ENCODE measurements at places on chromosomes 3 and 15.
A peak's percentile ranks its signal among the peaks of the same experiment; 100 is the strongest.

DNA sequence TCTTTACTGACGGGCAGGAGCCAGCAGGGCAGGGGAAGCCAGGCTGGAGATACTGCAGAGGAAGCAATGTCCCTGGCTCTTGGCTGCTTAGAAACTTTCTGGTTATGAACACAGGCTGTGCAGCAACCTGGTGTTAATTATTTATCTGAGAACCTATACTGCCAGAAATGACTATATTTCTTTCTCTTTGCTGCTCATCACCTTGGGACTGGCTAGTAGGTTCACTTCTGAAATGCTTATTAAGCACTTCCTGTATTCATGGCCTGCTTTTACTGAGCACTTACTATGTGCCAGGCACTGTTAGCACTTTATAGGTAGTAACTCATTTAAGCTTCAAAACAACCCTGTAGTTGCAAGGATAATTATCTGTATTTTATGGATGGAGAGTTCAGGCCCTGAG lies 57.6 kb downstream of the RAB11A start:
- no peak for DNase-seq

- no peak for DNase-seq
Measured at GRCh38 chr3:108472001-108472591, 38.3 kb downstream of the MYH15 start.

- DNase-seq, result no peak
Measured at GRCh38 chr3:130340766-130341165, 4.7 kb upstream of the COL6A5 start.

DNA sequence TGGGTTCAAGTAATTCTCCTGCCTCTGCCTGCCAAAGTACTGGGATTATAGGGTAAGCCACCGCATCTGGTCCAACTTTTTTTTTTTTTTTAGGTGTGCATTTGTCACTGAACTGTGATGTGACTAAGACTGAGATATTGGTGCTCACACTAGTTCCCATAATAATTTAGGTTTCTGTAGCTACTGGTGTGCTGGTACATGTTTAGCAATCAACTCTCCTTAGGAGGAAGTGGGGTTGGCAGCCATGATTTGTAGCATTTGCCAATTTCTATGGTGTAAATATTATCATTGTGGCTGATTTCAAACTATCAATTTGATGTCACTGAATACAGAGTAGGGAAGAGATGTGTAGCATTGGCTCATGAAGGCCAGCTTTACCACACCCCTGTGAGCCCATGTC lies 372.7 kb downstream of the EDEM1 start:
- DNase-seq, result no peak

GRCh38 chr3:157650172-157650571 lies 147.0 kb upstream of the VEPH1 start:
- DNase-seq, result no peak

- DNase-seq, result no peak
Measured at GRCh38 chr3:61415201-61415600, 146.2 kb upstream of the PTPRG start.

GRCh38 chr3:81242871-81243270 lies 518.6 kb downstream of the GBE1 start:
- DNase-seq, result no peak

GRCh38 chr3:36776436-36776835 lies 12.1 kb upstream of the DCLK3 start:
- DNase-seq, result no peak

DNA sequence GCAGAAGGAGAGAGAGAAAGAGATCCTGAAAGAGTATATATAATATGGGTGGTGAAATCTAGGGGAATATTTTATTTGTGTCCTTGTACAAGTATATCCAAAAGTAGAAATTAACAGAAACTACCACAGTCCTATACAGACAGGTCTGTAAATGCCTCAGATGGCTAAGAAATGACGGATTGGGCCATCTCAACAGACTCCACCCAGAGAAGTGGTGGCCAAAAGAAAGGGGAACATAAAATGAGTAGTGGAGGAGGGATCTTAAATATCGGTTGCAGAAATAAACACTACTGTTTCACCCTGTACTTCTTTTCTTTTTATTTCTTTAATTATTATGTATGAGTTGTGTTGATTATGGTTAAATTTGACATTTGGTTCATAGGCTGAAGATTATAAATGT lies 47.7 kb downstream of the CCR3 start:
- DNase-seq, result no peak

DNA sequence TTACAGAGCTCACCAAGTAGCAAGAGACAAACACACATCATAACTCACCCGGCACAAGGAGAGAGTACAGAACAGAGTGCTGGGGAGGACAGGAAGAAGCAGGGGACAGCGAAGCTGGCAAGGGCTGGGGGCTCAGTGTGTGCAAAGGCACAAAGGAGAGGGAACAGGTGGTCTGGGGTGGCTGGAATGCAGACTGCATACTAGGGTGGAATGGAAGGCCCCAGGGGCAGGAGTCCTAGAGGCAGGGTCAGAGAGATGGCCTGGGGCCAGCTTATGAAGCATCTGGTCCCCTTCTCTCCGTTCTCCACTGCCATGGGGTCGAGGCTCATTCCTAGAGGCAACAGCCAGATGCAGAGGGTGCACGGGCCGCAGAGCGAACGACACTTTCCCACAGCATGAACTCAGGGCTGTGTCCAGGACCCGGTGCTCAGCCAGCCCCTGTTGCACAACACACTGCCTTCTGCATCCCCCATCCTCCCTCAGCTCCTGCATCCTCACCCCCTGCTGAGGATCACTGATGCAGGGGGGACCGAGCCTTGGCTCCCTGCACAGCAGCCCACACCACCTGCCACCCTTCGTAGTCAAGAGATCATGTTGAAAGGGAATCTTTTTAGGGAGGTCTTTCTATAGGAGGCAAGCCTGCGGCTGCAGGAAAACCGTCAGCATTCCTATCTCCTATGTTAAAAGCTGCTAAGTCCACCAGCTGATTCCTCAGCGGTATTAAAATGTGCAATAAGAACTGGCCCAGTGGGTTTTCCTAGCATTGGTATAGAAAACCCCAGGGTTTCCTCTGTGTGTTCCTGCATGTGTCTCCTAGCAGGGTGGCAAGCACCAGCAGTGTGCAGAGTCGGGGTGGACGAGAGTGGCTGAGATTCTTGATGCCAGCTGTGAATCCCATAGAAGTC lies 293.5 kb downstream of the UACA start:
- DNase-seq, result no peak

- no peak for DNase-seq
Measured at GRCh38 chr15:63079947-63080626, 37.5 kb downstream of the TPM1 start.

GRCh38 chr3:57127891-57128518 lies 37.1 kb downstream of the IL17RD start:
- DNase-seq, result no peak

DNA sequence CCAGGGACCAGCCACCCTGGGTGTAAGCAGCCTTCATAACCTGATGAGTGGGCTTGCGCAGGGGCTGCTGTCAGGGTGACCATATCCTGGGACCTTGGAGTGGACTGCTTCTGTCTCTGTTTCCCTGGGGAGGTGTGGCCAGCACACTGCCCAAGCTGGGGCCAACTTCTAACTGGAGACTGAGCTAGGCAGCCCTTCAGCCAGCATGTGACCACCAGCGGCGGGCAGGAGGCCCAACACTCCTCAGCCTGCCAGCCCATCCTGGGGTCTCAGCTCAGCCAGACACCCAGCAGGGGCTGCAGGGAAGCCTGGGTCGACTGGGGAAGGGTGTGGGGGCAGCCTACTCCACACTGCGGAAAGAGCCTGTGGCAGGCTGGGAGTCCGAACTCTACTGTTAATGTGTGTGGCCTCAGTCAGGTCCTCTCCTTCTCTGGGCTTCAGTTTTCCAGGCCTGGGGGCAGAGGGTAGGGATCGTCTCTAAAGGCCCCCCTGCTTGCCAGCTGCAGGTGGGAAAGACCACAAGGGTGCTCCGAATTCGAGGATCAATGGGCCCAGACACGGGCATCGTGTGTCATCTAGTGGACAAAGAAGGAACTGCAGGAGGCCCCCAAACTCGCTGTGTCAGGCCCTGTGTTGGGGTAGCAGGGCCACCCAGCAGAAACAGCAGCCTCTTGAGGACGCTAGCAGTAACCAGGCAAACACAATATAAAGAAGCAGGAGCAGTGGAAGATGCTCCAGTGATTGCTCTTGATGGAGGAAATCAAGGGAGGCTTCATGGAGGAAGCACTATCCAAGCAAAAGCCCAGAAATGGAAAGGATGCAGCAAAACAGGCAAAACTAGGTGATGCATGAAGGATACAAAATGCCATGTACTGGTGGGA lies 2.0 kb upstream of the SEMA3G start:
- peak; percentile 60 for DNase-seq

DNA sequence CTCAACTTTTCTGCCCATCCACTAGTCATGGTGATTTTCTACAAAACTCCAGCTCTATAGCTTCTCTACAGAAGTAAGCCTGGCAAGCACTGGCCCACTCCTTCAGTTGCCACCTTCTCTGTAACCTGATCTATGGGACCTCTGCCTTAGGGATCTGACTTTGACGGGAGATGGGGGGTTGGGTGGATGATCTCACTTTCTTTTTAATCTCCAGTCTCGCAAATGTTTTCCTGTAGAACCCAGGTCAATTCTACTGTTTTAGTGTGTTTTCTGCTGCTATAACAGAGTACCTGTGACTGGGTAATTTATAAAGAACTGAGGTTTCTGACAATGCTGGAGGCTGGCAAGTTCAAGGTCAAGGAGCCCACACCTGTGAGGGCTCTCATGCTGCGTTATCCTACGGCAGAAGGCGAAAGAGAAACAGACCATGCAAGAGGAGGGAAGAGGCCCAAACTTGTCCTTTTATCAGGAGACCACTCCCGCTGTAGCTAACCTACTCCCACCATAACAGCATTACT lies 189.9 kb upstream of the THRB start:
- DNase-seq, result no peak

DNA sequence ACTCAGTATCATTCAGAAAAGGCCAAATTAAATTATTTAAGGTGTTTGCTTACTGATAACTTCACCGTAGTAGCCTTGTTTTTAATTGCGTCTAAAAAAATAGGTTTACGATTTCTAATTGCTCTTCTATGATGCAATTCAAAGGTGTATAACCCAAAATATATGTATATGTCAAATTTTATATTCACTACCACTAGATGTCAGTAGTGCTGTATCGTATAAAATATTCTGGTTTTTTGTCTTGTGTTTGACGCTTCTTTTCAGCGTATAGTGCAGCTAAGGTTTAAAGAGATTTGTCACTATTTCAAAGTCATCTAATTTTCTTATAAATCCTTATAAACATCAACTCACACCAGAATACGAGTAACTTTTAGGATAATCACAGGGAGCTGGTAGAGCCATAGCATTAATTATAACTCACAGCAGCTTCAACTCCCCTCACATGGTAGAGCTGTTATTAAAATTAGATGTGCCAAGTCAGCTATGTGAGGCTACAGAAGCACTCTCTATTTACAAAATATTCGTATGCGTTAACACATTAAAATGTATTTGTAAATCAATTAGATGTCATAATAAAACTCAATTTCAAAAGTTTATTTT lies 3.5 kb downstream of the PFN2 start:
- DNase-seq, result no peak

DNA sequence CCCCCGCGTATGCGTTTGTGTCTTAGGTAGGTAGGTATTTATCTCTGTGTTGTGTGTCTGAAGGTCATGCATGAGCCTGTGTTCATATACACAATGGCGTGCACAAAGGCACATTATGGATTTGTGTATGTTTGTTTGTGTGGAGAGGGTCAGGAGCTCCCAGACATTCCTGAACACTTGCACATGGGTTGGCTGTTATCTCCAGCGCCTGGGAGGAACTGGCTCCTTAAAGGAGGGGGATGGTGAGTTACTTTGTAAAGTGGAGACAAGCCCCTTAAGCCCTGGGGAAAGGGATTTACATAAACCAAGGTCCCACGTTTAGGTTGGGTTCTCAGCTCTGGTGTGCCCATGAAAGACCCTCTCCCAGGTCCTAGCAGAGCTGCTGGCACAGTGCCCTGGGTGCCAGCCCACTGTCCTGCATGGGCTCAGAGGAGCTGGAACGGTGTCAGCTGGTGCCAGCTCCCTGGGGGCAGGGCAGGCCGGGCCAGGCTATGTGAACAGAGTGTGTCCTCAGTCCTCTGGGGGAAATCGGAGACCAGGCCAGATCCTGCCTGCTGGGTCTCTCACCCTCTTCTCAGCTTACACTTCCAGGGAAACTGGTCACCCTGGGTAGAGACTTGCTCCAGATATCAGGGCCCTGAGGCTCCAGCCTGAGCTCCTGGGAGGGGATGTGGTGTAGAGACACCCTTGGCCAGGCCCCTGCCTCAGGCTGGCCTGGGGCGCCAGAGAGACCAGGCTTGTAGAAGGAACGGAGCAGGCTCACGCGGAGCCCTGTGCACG lies 25.1 kb downstream of the SNX33 start:
- DNase-seq, result no peak

- DNase-seq, result no peak
Measured at GRCh38 chr3:4826237-4827100, 152.8 kb upstream of the BHLHE40 start.

DNA sequence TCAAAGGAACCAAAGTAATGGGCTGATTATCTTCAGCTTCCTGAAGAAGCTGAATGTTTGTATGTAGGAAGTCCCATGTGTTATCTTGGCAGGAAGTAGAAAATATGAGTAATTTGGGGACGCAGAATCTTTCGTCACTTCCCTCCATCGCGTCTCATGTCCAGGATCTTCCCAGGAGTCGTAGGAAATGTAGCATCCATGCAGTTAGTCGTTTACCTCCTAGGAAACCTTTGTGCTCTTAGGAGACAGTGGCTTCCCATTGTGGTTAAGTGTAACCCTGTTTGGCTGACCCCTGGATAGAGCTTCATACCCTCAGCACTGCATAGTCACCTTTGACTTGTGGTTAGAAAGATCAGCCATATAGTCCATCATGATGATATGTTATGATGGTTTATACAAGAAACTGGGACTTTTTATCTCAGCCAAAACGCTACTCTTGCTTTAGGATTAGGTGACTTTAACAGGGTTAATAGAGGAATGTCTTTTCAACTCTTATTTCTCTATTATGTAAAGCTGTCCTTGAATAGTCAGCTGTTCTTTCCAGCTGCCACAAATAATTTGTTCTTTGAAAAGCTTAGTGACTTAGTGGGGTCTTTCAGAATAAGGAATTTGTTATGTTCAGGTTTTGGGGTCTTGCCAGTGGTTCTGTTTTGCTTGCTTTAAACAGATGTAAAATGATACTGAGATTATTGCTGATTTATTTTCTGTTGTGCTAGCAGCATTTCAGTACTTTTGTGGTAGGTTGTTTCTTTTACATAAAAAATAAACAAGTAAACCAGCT lies 92.2 kb downstream of the KLHL25 start:
- DNase-seq, result no peak

DNA sequence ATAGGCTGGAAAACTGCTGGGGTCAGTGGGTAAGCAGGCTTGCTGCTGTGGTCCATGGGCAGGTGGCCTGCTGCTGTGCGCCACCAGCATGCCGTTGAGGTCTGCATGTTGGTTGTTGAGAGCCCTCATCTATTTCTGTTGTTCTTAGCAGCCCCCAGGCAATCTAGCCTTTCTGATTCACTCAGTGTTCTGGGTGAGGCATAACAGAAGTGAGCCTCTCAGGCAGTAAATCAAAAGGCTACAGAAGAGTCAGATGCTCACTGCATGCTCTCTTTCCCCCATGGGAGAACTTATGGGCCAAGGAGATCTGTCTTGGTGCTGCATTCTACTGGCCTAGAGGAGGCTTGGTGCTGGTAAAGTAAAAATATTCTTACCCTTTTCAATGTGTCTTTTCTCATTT lies 67.8 kb upstream of the ATP10A start:
- DNase-seq, result no peak

- no peak for DNase-seq
Measured at GRCh38 chr3:164498917-164499316, 579.4 kb downstream of the SI start.

Measured in activated B cell treated with CpG ODN at 0.5 μM for 24 hours (primary cell).